NCI-H2171 (cell line): ENCODE measurements at places on chromosomes 11 and 22.
A peak's percentile ranks its signal among the peaks of the same experiment; 100 is the strongest.

- no peak for DNase-seq
Observed at GRCh38 chr11:112087212-112087611, 539 bp downstream of the SDHD start.

DNA sequence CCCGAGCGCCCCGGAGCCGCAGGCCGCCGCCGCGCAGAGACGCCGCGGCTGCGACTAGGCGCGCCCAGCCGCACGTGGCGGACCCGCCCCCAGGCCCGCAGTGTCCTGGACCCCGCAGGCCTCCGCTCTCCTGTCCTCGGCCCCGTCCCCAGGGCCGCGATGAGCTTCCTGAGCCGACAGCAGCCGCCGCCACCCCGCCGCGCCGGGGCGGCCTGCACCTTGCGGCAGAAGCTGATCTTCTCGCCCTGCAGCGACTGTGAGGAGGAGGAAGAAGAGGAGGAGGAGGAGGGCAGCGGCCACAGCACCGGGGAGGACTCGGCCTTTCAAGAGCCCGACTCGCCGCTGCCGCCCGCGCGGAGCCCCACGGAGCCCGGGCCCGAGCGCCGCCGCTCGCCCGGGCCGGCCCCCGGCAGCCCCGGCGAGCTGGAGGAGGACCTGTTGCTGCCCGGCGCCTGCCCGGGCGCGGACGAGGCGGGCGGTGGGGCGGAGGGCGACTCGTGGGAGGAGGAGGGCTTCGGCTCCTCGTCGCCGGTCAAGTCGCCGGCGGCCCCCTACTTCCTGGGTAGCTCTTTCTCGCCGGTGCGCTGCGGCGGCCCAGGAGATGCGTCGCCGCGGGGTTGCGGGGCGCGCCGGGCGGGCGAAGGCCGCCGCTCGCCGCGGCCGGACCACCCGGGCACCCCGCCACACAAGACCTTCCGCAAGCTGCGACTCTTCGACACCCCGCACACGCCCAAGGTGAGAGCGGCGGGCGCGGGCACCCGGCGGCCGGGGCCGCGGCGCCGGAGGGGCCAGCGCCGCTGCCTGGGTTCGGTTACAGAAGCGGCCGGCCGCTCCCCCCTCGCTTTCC lies 528 bp downstream of the WEE1 start:
- DNase-seq, result no peak

- DNase-seq, result no peak
Observed at GRCh38 chr11:131658952-131659351, 288.5 kb downstream of the NTM start.

DNA sequence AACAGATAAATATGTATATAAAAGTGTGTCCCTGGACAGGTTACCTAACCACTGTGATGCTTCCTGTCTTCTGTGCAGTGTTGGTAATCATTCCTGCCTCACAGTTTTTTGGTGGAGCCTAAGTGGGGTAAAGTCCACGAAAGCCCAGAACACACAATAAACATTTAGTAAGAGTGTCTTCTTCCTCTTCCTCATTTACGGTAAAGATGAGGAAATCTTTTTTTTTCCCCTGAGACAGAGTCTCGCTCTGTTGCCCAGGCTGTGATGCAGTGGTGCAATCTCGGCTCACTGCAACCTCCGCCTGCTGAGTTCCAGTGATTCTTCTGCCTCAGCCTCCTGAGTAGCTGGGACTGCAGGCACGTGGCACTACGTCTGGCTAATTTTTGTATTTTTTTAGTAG lies 117.1 kb downstream of the LDLRAD3 start:
- DNase-seq, result no peak

GRCh38 chr11:123072332-123072761 lies 10.4 kb upstream of the HSPA8 start:
- DNase-seq, result no peak

GRCh38 chr11:15907806-15908205 lies 448.5 kb downstream of the SOX6 start:
- no peak for DNase-seq

DNA sequence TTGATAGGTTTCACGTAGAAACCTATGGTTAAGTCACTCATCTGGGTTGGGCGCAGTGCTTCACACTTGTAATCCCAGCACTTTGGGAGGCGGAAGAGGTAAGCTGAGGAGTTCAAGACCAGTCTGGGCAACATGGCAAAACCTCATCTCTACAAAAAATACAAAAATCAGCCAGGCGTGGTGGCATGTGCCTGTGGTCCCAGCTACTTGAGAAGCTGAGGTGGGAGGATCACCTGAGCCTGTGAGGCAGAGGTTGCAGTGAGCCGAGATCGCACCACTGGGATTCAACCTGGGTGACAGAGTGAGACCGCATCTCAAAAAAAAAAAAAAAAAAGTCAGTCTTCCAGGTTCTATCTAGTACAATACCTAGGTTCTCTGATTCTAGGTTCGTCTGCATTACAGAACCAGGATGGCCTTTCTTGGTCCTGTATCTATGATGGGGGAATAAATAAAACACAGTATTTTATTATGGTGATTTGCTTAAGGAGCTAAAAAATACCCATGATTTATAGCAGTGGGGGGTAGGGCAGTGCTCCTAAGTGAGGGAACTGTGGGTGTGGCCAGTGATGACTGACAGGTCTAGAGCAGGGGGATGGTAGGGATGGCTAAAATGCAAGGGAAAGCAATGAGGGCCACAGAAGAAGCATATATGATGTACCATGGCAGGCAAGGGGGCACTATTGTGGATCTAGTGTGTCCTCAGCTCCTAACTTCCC lies 65.5 kb upstream of the NUP160 start:
- no peak for DNase-seq

- DNase-seq, result no peak
Observed at GRCh38 chr11:11036185-11036847, 178.5 kb upstream of the ZBED5 start.

- DNase-seq, result no peak
Observed at GRCh38 chr22:44181033-44181911, 547 bp downstream of the PARVG start.

GRCh38 chr11:45930951-45931570 lies 8.6 kb downstream of the LARGE2 start:
- no peak for DNase-seq

DNA sequence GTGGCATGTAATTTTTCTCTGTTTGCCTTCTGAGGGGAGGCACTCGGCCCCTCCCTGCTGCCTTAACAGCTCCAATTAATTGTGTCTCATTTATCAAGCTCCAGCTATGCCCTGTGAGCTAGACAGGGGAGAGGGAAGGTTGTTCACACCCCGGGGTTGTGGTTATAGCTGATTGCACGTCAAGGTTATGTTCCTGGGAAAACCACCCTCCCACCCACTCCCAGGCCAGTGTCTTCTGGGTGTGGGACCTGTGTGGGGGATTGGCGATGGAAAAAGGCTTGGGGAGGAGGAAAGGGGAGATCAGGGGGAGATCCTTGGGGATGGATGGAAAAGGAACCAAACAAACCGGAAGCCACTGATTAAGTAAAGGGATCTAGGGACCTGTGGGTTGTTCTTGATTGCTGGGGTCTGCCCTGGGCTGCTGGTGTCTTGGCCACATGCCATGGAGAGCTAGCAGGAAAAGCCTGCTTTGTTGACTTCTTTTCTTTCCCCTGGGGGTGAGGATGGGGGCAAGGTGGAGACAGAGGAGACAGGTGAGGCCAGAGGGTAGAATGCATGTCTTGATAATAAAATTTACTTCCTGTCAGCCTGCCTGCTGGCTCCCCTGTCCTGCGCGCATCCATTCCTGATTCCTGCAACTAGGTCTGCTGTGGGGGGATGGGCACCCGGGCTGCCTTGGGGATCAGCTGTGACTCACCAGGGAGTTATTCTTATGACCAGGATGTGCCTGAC lies 13.5 kb upstream of the SORL1-AS1 start:
- peak; percentile 72 for DNase-seq

GRCh38 chr11:110830747-110831146 lies 118.5 kb upstream of the ARHGAP20 start:
- DNase-seq, result no peak

GRCh38 chr11:71518506-71519471 lies 8.3 kb upstream of the KRTAP5-7 start:
- no peak for DNase-seq

DNA sequence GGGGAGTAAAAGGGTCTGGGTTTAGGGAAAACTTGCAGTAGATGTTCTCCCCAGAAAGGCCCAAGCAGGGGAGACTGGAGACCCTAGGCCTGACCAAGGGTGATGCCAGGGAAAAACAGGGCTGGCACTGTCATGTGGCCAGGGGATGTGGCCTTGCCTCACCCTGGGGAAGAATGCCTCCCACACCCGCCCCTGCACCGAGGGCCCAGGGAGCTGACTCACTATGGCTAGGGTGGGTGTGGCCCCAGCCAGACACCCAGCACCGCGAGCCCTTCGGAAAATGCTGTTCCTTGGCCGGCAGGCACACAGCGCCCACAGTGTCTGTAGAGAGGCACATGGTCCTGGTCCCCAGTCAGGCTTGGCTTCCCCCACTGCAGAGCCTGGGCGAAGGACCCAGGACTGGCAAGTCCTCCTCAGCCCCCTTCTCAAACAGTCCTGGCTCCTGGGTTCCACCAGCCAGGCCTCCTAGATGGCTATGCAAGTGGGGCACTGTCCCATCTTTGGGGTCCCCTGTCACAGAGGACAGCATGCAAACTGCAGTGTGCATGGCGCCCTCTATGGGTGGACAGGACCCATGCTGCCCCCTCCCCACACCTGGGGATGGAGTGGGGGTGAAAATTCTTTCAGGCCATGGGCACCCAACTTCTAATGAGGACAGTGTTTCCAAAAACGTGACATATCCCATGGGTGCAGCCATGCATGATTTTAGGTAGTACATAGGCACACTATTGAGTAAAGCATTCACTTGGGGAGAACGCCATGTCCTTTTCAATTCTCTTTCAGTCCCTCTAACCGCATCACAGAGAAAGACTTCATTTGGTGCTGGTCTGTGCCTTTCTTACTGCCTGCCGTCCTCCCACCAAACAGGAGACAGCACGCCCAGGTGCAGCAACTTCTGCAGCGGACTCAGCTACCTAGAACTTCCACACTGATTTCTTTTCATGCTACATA lies 15.2 kb downstream of the TMPRSS5 start:
- DNase-seq, result no peak
